ENCODE measurements at places on chromosomes 2 and 18.
A peak's percentile ranks its signal among the peaks of the same experiment; 100 is the strongest.

- no peak for DNase-seq
Measured at GRCh38 chr2:44218771-44219170, 50.1 kb downstream of the PPM1B start.

DNA sequence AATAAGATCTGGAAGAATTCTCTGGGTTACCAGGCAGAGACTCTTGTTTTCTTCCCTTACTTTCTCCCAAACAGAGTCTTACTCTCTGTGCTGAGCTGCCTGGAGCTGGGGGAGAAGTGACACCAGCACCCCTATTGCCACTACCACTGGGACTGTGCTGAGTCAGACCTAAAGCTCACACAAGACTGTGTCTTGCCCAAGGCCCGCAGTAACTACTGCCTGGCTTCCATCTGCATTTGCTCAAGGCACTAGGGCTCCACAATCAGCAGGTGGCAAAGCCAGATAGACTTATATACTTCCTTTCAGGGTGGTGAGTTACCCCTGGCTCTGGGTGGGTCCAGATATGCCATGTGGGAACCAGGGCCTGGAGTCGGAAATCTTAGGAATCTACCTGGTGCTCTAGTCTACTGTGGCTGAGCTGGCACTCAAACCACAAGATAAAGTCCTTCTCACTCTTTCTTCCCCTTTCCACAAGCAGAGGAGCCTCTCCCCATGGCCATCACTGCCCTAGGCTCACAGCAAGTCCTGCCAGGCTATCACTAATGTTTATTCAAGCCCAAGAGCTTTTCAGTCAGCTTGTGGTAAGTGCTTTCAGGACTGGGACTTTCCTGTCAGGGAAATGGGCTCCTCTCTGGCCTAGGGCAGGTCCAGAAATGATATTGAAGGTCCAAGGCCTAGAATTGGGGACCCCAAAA lies 27.6 kb upstream of the SERPINB2 start:
- no peak for DNase-seq

DNA sequence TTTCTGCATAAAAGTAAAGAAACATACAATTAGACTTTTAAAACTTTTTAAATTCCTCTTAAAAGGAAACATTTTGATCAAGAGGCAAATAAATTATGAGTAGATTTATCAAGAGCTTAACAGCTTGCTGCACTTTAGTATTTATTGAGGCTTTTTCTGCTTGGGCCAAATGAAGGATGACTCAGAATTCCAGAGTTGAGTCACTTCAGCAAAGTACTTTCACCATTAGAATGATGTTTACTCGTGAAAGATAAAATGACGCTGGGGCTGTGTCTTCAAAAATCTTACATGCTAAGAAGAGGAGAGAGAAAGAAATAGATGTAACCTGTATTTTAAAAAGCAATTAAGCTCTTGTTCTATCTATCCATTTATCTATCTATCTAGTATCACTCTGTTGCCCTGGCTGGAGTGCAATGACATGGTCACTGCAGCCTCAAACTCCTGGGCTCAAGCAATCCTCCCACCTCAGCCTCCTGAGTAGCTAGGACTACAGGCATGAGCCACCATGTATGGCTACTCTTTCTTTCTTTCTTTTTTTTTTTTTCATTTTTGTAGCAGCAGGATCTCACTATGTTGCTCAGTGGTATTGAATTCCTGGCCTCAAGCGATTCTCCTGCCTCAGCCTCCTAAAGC lies 75.3 kb upstream of the RIOK3 start:
- DNase-seq, result no peak

DNA sequence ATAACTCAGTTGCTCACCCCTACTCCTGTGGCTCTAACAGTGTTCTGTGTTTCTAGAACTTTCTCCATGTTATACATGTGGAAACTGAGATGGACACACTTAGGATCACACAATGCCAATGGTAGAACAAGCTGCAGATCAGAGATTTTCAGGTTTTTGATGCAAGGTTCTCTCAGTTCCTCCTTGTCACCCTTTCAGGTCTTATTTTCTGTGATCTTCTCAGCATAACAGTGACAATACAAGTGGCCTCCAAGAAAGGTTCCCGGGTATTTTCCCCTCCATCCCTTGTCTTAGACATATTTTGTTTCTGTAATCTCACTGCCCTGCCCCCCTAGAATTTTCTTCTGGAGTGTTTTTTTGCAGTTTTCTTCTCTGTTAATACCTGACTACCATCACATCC lies 6.2 kb upstream of the MGAT5 start:
- no peak for DNase-seq

- DNase-seq, result no peak
Measured at GRCh38 chr2:46667945-46668344, 188.6 kb downstream of the TMEM247 start.

GRCh38 chr2:152051436-152051835 lies 47.4 kb downstream of the CACNB4 start:
- no peak for DNase-seq

- DNase-seq, result no peak
Measured at GRCh38 chr2:146370826-146371225, 1474.0 kb upstream of the ACVR2A start.

DNA sequence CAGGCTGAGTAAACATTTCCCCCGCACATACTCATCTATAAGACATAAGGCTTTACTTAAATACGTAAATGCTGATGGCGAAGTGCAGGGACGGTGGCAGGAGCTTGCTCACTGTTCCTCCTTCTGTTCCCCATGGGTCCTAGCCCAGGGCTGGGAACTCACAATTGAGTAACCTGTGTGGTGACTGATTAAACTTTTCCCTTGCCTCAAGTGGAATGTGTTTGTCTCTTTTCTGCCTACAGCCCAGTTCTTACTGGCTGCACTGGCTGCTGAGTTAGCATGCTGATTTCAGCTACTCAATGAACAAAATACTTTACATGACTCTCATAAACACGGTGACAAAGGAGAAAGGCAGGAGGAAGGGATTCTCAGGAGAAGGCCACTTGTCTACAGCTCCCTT lies 87.3 kb downstream of the MARCO start:
- DNase-seq, result no peak

DNA sequence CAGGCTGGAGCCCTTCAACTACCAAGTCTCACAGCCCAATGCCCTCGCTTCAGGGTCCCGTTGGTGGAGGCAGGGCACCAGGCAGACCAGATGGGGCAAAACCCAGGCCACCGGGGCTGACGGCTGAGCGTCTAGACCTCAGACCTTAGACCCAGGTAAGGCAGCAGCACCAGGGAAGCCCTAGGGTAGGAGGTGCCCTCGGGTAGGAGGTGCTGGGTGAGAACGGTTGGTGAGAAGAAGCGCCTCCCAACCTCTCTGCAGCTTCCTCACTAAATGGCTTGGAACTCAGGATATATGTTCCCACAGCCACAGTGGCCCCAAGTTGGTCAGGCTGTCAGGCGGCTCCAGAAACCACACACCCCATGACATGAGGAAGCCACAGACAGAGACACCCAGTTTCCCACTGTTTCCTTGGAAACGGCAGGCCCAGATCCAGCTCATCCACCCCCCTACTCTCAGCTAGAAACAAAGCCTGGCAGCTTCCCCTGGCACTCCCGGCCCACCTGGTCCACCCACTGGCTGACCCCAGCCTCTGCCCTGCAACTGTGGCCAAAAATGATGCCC lies 13.1 kb upstream of the MLPH start:
- no peak for DNase-seq

- DNase-seq, result no peak
Measured at GRCh38 chr2:167626301-167626700, 621.1 kb downstream of the STK39 start.

DNA sequence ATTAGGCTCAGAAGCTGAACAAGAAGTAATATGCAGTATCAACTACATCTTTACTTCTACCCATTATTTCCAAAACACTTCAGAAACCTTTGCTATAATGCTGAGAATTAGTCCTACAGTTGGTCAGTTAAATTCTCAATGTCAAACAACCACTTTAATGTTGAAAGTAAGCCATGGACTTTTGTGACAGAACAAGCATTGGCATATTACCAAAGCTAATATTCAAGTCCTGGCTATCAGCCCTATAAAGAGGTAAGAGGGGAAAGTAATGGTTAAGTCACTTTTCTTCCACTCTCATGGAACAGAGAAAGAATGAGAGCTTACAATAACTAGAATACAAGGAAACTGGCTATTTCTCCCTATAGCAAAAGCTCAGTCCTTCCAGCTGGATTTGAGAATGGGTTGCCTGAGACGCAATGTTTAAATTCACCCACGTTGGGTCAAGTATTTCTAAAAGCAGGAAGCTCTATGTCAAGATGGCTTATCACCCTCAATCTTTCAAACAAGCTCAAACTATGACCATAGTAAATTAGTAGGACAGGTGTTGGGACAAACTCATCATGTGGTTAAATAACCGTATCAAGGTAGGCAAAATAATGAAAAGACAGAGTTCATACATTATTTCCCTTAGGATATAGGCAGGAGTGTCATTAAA lies 31.4 kb upstream of the MFSD6 start:
- no peak for DNase-seq

DNA sequence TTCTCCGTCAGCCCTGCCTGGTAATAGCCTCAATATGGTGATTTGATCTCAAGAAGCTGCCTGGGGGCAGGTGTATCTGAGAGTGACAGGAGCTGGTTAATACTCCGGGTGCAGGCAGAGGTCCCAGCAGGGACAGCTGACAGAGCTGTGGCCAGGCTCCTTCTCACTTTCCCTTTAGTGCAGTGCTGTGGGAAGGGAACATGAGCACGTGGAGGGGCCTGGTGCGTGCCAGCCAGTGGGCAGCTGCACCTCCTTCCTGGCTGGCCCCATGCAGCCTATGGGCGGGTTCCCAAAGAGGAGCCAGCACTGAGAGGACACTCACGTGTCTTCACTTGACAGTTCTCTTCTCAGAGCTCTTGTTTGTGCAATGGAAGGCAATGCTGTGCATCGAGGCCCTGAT lies 9.1 kb downstream of the CNNM4 start:
- DNase-seq, result peak; percentile 29

DNA sequence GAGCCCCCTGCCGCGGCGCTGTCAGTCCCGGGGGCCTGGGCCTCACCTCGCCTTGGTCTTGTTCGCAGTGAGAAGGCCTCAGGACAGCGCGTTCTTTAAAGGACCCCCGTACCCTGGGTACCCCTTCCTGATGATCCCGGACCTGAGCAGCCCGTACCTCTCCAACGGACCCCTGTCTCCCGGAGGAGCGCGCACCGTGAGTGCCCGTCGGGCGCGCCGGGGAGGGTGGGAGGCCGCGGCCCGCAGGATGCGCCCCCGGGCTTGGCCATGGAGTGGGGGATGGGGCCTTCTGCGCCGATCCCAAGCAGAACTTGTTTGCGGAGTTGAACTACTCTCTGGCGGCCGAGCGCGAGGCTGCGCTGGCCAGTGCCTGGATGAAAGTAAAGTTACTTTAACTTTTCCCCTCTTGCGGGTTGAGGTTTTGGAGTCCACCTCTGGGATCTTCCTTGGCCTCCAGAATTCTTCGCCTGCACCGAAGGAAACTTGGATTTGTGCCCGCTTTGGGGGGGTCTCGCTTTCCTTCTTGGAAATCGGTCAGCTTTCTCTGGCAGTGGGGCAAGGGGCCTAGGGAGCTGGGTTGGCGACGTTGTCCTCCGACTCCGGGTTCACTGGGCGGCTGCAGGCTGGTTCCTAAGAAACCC lies 1.2 kb downstream of the TCF7L1 start:
- DNase-seq, result no peak

GRCh38 chr18:23871410-23871809 lies 143.1 kb upstream of the TTC39C start:
- DNase-seq, result peak; percentile 48

GRCh38 chr18:41464278-41464677 lies 490.8 kb upstream of the PIK3C3 start:
- no peak for DNase-seq

DNA sequence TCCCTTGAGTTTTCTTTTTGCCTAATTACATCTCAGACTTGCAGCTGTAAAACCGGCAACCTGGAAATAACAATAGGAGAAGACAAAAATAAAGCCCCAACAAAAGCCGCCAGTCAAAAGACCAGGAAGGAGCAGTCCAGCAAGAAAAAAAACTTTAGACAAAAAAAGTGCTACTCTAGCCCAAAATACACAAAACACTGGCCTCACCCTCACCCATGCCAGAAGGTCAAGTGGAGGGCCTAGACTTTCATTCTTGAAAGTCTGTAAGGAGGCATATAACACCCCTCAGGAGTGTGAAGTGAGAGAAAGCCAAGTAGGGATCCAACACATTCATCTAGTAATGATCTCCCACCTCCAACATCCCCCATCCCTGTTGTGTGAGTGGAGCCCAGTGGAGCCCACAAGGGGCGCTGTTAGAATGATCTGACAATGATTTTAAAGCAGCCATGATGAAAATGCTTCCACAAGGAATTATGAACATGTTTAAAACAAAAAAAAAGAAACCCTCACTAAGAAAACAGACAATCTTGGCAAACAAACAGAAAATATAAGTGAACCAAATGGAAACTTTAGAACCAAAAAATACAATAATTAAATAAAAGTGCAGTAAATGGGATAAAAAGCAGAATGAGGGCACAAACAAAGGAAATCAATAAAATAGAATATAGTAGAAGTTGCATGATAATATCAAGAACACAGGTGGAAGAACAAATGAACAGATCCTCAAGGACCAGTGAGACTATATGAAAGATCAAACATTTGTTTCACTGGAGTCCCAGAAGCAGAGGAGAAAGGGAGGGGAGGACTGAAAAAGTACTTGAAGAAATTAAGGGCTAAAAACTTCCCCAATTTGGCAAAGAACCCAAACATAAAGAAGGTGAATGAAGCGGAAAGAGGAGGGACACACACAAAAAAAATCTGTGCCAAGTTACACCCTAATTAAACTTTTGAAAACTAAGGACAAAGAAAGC lies 23.9 kb downstream of the SESTD1 start:
- peak; percentile 25 for DNase-seq

- no peak for DNase-seq
Measured at GRCh38 chr2:223635080-223635479, 32.9 kb upstream of the SCG2 start.

DNA sequence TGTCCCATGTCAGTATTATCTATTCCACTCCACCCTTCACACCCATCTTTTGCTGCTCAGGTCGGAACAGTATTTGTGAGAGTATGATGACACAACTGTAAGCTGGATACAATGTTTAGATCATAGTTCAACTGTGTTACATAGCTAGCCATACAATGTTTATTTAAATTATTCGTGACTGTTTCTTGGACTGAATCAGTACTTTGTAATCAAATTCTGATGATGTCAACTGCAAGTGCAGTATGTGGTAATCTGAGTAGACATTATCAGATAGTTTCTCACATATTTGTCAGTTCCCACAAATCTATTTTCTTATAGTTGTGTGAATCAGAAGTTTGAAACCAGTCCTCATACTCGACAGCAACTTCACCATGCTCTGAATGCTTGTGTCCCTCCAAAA lies 177.6 kb downstream of the ZNF407 start:
- no peak for DNase-seq

- DNase-seq, result no peak
Measured at GRCh38 chr2:69185807-69186206, 172.8 kb downstream of the ANTXR1 start.
